Vagina (tissue), 2 donors: ENCODE measurements at places on chromosomes 6 and 20.

DNA sequence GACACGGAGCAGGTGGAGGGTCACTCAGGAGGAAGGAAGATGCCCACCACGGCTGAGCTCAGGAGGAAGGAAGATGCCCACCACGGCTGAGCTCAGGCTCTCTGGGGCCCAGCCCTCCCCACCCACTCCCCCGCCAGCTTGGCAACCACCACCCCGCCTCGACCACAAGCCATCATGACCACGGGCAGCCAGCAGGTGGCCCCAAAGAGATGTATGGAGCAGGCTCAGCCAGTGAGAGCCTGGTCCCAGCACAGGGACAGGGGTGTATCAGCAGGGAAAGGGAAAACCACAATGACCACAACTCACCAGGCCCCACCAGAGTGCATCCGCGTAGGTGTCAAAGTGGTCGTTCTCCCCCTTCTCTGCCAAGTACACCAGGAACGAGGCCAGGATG, 30.4 kb downstream of the KCNQ2 start:
- DNase-seq: no peak

DNA sequence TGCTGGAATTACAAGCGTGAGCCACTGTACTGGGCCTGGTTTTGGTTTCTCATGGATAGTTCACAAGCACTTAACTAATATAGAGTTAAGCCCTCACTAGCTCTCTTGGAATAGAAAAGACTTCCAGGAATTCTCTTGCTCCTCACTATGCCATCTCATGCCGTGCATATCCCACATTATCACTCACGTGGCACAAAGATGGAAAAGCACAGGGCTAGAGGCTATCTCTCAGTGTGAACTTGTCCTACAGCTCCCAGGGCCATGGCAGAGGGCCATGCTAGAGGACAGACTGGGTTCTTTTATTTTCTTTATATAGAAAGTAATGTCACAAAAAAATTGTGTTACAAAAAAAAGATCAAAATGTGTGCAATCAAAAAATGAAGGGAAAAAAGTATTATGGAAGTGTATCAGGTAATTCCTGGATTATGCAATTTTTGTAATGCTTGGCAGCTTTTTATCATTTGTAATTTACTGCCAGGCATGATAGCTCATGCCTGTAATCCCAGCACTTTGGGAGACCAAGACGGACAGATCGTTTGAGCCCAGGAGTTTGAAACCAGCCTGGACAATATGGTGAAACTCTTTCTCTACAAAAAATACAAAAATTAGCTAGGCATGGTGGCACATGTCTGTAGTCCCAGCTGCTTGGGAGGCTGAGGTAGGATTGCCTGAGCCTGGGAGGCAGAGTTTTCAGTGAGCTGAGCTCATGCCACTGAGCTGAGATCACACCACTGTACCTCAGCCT, 6.4 kb upstream of the SLC2A12 start:
- no peak for DNase-seq

DNA sequence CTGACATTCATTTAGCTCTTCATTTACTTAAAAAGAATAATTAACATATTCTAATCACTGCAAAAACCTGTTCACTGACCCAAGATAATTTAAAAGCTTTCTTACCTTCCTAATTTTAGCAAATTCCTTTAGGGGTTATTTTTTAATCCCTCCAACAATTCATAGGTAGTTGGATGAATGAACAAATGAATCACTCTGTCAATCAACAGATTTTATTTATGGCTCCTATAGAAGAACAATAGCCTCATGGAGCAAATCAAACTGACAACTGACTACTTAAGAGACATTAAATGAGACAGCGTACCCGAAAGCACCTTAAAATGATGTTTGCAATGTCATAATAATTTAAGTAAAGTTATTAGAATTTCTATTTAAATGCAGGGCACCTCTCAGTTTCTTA, 31.5 kb upstream of the GJA1 start:
- no peak for DNase-seq

GRCh38 chr6:169780571-169781091, 29.2 kb downstream of the ERMARD start:
- DNase-seq: peak; percentile 34

- peak; percentile 91 for DNase-seq
Measured at GRCh38 chr20:34709831-34710567, 5.9 kb downstream of the TP53INP2 start.

DNA sequence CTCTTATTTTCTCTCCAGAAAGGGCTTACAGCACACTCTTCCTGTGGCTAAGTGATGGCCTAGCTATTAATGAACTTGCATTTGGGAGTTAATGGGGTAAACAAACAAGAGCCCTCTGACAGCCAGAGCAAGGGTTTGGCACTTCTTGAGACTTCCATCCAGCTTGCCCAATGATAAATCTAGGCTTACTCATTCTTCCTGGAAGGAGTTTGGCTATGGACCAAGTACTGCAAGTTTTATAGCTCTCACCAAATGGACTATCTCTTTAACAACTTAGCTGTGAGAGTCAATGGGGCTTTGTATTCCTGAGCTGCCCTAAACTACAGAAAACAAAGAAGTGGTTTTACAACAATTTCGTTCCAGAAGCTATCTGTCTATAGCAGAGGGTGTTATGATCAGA, 16.7 kb upstream of the PI3 start:
- DNase-seq: no peak

GRCh38 chr6:31661262-31662123, 915 bp upstream of the C6orf47 start:
- DNase-seq: no peak

DNA sequence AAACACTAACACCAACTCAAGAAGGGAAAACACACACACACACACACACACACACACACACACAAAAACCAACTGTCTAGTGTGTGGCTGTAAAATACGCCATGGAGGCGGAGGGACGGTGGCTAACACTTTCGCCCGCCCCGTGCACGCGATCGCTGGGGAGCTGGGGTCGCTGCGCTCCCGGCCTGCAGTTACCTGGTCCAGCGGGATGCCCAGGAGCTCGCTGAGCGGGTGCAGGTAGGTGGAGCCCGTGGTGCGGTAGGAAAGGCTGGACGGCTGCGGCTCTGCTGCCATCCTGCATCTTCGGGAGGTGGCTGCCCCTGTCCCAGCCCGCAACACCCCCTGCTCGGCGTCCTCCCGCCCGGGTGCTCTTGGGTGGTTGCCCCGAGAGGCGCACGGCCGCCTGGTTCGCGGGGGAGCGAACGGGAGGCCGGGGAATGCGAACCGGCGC, 303 bp downstream of the MBOAT1 start:
- DNase-seq: no peak

- DNase-seq: peak; percentile 98
Measured at GRCh38 chr20:37178839-37179682, at the start of the genes MROH8 and RPN2. Gene MROH8 (minus strand): TSS chr20:37179548. Gene RPN2 (plus strand): TSS chr20:37179330. CDS start chr20:37179357, 27 bp downstream.

DNA sequence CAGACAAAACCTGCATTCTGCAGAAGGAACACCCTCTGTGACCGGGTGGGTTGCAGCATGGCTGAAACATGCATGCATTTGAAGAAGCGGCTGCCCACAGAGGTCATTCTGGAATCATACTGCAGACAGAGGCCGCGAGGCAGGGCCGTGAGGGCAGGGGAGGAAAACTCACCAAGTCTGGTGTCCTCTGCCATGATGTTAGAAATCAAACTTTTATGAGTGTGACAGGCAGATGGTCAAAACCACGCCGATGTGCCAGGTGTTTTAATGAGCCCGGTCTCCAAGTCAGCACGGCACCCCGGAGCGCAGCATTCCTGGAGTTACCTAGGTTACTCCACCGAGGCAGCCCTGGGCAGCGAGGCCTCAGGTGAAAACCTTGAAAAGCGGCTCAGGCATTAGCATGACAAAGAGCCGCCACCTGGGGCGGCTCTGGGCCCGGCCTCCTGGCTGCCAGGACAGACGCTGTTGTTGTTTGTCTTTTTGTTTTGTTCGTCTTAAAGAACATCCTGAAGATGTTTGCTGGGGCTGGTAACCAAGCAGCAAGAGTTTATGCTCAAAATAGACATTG, 255.6 kb downstream of the ERMARD start:
- no peak for DNase-seq

- DNase-seq: no peak
Measured at GRCh38 chr20:48826883-48827771, 672 bp downstream of the PREX1 start.

GRCh38 chr6:149334682-149335160, 17.2 kb downstream of the TAB2 start:
- DNase-seq: no peak

DNA sequence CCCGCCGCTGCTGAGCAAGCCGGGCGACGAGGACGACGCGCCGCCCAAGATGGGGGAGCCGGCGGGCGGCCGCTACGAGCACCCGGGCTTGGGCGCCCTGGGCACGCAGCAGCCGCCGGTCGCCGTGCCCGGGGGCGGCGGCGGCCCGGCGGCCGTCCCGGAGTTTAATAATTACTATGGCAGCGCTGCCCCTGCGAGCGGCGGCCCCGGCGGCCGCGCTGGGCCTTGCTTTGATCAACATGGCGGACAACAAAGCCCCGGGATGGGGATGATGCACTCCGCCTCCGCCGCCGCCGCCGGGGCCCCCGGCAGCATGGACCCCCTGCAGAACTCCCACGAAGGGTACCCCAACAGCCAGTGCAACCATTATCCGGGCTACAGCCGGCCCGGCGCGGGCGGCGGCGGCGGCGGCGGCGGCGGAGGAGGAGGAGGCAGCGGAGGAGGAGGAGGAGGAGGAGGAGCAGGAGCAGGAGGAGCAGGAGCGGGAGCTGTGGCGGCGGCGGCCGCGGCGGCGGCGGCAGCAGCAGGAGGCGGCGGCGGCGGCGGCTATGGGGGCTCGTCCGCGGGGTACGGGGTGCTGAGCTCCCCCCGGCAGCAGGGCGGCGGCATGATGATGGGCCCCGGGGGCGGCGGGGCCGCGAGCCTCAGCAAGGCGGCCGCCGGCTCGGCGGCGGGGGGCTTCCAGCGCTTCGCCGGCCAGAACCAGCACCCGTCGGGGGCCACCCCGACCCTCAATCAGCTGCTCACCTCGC, 1.5 kb downstream of the ARID1B start:
- DNase-seq: no peak

DNA sequence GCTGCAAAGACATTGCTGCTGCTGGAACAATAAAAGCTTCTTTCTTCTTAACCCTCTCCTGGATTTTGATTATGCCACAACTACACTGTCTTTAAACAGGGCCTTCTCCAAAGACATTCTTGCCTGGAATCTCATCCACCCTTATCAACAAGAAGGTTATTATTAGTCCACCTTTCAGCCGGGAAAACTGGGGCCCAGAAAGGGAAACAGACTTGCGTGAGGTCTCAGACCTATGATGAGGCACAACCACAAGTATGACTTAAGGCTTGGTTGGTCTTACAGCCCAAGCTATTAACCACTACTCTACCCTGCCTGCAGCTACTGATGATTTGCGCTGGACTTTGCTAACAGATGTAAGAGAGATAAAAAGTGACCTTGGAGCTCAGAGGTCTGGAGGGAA, 62.8 kb upstream of the CTNNBL1 start:
- no peak for DNase-seq

- no peak for DNase-seq
Measured at GRCh38 chr6:156942266-156942665, 165.1 kb downstream of the ARID1B start.

GRCh38 chr6:24963339-24963738, 27.6 kb upstream of the RIPOR2 start:
- DNase-seq: no peak

DNA sequence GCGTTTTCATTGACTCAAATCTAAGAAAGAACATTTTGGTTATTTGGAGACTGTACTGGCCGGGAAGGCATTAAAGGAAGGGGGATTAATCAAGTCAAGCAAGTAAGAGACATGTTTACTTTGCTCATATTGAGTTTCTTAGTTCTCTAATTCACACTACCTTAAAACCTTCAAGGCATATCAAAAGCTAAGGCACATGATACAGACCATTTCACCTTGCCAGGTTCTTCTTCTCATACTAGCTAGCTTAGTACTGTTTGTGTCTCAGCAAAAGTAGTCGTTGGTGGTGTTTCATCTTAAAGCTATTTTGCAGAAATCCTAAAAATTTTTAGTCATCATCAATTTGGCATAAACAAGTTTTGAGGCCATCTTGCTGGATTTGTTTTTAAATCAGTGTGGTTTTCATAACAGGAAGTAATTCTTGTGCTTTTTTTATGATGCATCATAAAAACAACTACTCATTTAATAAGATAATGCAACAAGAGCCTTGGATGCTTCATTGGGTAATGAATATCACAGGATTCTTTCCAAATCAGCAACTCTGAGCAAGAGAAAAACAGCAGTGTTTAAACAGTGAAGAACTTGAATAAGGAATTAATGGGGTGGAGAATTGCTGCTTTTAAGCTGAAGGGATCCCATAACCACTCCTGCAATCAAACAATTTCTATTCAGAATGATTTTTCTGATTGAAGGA, 425.3 kb downstream of the EPM2A start:
- DNase-seq: no peak

GRCh38 chr6:110345025-110345424, 13.1 kb downstream of the METTL24 start:
- DNase-seq: no peak

GRCh38 chr6:157376241-157376640, 4.7 kb upstream of the ZDHHC14 start:
- DNase-seq: no peak

GRCh38 chr6:107491138-107491609, 1.3 kb downstream of the SOBP start:
- no peak for DNase-seq

- no peak for DNase-seq
Measured at GRCh38 chr6:136927292-136927691, 5.2 kb downstream of the SLC35D3 start.

GRCh38 chr6:37375376-37375775, 21.6 kb downstream of the RNF8 start:
- DNase-seq: no peak

DNA sequence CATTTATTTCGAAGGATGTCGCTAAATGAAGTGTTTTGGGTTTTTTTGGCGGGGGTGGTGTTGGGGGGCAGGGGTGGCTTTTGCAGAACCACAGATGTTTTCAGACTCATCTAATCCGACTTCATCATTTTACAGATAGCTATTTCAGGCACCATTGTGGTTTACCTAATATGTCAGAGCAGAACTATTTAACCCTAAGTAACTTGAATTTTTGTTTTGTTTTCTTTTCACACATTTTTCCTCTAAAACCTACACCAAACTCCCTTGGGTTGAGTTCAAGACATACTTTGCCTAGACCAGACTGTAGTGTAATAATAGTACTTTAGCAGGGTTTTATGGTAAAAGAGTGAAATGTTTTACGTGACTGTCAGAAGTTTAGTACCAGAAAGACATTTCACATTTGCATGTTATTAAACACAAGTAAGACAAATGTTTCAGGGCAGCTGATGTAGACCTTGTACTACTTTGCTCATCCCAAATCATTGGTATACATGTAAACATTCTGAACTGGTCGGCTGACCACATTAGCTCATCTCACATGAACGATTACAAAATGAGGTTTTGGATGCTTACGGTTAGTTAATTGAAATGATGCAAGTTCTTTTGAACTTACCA, 37.7 kb downstream of the MAP3K4 start:
- DNase-seq: no peak

GRCh38 chr20:44494266-44494665, 18.6 kb downstream of the TTPAL start:
- no peak for DNase-seq

DNA sequence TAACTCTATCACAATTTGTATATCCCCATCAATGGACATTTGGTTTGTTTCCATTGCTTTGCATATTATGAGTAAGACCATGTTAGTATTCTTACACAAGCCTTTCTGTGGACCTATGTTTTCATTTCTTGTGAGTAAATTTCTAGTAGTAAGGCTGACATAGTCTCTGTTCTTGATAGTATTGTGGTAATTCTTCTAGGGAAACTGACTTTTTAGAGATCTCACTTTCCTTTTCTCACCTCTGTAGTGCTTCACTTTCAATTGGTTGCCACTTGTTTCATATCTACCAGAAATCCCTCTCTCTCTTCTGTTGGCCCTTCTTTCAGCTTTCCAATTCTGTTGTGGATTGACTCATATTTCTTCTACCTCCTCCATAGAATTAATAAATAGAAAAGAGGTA, 8.5 kb downstream of the ISM1 start:
- DNase-seq: no peak
